ENCODE measurements at places on chromosomes 16 and 17.

GRCh38 chr16:86521236-86522197 lies 11.2 kb downstream of the FOXF1 start:
- no peak for DNase-seq

GRCh38 chr17:18226284-18226945 lies 980 bp downstream of the LLGL1 start:
- no peak for DNase-seq

DNA sequence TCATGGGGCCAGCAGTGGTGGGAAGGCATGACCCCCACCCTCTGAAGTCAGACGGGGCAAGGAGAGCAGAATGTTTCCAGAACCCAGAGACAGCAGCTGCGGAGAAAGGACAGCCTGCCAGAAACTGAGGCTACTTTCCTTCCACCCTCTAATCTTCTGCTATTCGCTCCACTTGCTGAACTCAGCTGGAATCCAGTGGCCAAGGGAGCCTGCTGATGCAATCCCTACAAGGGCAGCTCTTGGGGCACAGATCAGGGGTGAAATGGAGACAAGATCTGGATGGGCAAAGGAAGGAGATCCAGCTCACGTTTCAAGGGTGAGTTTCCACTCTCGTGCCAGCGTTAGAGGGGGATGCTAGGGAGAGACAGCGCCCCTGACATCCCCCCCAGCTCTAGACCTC lies 479.1 kb downstream of the SLC39A11 start:
- no peak for DNase-seq

DNA sequence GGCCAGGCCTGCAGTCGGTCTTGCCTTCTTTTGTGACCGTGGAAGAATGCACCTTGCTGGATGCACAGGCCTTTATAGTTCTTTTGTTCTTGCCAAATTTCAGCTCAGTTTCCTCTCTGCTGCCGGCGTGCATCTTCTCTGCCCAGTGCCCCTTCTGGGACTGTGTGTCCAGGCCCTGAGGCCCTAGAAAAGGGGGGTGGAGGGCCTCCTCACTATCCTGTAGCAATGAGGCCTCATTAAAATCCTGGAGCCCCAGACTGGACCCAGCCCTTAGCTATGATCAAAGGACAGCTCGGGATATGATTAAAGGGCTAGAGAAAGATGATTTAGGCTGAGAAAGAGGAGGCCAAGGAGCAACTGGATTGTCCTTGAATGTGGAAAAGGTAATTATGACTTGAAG lies 229.8 kb downstream of the SEC14L1 start:
- no peak for DNase-seq

DNA sequence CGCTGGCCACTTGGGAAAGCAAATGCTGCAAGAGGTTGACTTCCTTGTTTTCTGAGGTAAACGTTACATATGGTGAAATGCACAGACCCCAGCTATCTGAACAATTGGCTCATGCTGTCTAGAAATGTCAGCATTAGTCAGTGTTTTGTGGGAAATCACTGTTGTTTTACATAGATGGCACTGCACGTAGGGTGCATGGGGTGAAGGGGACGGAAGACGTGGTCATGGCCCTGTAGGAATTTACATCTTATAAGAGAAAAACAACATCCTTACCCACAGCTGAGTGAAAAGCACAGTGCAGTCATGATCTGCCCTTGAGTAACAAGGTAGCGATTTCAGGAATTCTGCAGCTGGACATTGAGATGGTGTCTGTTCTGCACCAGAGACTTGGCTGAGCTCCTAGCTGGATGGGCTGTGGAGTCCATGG lies 15.2 kb downstream of the RPTOR start:
- DNase-seq: no peak
